ENCODE measurements at places on chromosomes 5 and 9. TPM values are rescaled to one million over a fixed set of nuclear protein-coding genes. Genes with fewer than 3 reads are reported as not detected.

The GRM6 gene
- not detected for total RNA-seq

DNA sequence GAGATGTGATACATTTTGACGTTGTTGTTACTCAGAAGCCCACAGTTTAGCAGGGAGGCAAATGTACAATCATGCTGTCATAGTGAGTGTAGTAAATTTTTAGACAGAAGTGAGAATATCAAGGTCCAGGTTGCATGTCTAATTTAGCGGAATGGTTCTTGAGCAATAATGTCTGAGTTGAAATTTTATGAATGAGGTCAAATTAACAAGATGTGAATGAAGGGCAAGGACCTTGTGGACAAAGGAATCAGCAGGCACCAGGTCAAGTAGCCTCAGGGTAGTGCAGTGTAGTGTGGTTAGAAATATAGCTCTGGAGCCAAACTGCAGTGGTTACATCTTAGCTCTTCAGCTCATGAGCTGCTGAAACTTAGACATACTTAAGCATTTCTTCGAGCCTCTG lies 36.2 kb downstream of the TNFSF8 start:
- H3K27me3 ChIP-seq, result no peaks in the 10 kb centered on the region
- peaks cover 62% of the 10 kb centered on the region for H3K4me1 ChIP-seq
- H3K4me3 ChIP-seq, result peak overlapping the region; percentile 8
- no peak for DNase-seq

The ANXA2R gene
- total RNA-seq, result 0.99 TPM

DNA sequence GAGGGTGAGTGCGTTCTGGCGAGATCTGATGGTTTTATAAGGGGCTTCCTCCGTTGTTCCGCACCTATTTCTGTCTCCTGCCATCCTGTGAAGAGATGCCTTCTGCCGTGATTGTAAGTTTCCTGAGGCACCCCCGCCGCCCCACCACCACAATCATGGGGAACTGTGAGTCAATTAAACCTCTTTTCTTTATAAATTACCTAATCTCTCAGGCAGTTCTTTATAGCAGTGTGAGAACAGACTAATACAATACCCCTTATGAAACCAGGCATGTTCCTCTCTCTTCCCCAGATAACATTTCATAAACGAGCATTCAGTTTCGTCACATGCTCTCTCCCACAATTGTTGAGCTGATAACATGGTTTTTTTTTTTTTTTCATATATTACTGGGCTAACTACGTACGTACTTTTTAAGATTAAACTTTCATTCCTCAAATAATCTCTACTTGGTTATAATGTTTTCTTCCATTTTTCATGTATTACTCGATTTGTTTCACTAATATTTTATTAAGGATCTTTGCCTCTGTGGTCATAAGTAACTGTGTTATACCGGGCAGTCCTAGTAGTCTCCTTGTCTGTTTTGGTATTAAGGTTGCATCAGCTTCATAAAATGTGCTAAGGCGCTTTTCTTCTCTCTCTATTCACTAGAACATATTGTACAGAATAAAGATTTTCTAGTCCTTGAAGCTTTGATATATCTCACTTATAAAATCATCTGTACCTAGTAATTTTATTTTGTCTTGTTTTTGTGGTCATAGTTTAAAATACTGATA lies 64.9 kb upstream of the MVB12B start:
- H3K27me3 ChIP-seq, result peaks cover 38% of the 10 kb centered on the region
- H3K36me3 ChIP-seq, result no peaks in the 10 kb centered on the region
- no peak for DNase-seq

The SPINK7 gene
- not detected for total RNA-seq

The DDX4 gene
- not detected for total RNA-seq

The TMC1 gene
- total RNA-seq, result 0.68 TPM

DNA sequence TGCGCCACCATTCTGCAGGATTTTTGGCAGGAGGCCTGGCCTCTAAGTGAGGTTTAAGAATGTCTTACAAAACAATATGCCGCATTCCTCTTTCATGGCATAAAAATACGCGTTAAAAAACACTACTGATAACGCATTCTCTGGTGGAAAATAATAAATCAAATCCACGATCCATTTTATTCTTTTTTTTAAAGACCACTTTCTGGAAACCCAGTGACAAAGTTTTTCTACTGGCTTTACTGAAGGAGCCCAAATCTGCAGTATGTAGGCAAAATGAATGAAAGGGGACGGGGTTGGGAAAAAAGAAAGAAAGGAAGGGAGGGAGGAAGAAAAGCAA lies 2.0 kb downstream of the SV2C start:
- no peaks in the 10 kb centered on the region for H3K4me1 ChIP-seq
- H3K36me3 ChIP-seq, result peaks cover 4% of the 10 kb centered on the region
- peaks cover 5% of the 10 kb centered on the region for H3K27me3 ChIP-seq
- DNase-seq, result no peak
- H3K4me3 ChIP-seq, result no peak overlapping the region

The RNF183 gene
- not detected for total RNA-seq

DNA sequence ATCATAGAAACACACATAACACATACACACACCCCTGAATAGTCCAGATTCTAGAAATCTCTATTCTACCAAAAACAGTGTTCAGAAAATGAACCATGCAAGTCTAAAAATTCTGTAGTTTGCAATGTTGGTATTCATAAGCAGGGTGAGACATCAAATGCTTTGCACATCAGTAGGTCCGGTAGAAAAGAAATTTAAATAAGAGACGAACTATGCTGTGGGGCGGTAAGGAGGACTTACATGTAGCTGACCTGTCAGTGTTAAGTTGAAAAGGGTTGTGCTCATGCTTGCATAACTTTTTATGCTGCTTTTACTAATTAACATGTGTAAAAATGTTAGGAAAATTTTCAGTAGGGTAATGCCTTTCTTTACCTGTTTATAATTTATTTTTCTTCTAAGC lies 409.1 kb downstream of the KIAA0825 start:
- H3K4me3 ChIP-seq, result no peak overlapping the region
- H3K27me3 ChIP-seq, result no peaks in the 10 kb centered on the region
- H3K4me1 ChIP-seq, result no peaks in the 10 kb centered on the region
- no peak overlapping the region for H3K27ac ChIP-seq

All from HFFc6 (cell line).